ENCODE measurements at places on chromosomes 12 and 14. TPM values are rescaled to one million over a fixed set of nuclear protein-coding genes. Genes with fewer than 3 reads are reported as not detected.

The EFCAB11 gene
- total RNA-seq: 6.3 TPM

The ZNF705A gene
- not detected for total RNA-seq

DNA sequence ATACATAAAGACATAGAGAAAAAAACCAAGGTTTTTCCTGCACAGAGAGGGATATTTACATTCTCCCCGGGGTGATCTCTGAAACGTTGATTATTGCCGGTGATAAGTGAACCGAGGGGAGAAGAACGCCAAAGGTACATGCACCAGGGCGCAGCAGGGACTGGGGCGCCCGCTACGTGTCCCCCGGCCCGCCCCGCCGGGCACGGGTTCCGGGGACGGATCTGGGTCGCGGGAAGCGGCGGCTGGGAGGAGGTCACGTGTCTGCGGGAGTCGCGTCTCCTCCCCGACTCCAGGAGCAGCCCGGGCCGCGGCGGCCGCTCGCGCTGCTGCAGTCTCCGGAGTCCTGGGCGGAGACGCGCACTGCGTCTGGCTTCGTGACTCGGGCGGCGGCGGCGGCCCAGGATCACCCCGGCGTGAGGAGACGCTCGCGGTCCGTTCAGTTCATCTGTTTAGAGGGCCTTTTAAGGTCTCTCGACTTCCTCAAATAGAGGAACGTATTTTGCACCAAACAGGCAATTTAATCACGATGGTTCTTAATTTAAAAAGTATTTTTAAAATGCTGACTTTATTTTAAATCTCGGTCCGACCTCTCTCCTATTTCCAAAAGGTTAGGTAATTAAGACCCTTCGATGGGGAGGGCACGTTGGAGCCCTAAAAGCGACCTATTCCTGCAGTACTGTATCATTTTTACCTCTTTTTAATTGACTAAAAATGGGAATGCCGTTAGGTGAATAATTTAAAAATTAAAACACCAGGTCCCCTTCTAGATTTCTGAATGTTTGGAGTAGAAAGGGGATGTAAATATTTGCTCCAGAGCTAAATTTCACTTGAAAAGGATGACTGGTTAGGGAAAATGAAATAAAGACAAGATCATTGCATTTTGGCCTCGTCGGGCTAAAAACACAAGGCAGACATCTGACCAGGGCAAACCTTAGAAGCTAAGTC is 1.8 kb upstream of the BHLHE41 start:
- peak; percentile 70 for DNase-seq

DNA sequence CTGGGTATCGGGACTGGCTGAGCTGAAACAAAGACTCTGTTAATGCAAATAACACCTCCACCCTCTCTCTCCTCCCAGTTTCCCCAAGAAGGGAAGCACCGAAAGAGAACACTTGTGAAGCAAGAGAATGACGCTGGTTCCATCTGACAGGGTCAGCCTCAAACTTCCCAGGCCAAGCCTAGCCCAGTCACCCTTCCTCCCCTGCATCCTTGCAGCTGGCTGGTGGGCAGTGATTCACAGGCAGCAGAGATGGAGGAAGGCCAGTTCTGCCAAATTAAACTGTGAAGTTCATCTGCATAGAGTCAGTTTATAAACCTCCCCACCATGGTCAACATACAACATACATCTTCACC is 2.8 kb downstream of the LRRC74A start:
- DNase-seq: no peak

- no peak for DNase-seq
Observed at GRCh38 chr12:2412305-2412643, 359.5 kb downstream of the CACNA1C start.

DNA sequence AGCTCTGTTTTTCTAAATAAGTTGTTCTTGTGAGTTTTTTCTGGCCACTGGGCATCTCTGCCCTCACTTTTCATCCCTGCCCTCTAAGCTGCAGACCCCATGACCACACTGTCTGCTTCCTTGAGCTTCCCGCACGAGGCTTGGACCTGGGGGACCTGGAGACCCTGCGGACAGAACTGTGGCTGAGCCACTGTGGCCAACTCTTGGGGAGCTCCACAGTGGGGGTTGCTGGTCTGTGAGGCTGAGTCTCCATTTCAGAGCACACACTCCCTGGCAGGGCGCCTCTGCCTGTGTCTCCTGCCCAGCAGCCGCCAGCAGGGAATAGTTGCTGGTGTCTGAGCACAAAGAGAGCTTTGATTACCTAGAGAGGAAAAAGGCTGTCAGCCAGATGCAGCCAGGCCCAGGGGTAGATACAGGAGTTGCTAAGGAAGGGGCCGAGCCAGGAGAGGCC is 13.1 kb upstream of the RIN3 start:
- no peak for DNase-seq

GRCh38 chr14:90979515-90979914 is 80.9 kb downstream of the RPS6KA5 start:
- no peak for DNase-seq
